ENCODE measurements at places on chromosomes 1 and 21.

- H3K4me3 ChIP-seq = no peak overlapping the region
- H3K27ac ChIP-seq = no peak overlapping the region
- H3K27me3 ChIP-seq = peaks cover 4% of the 10 kb centered on the region
- no peak for DNase-seq
These were observed 70.1 kb upstream of the NRIP1 start for GRCh38 chr21:15134701-15135470.

GRCh38 chr1:10693497-10694273 lies 102.8 kb downstream of the CASZ1 start:
- H3K27ac ChIP-seq = no peak overlapping the region
- H3K27me3 ChIP-seq = peaks cover 18% of the 10 kb centered on the region
- DNase-seq = peak; percentile 96
- H3K4me3 ChIP-seq = peak overlapping the region; percentile 77
- H3K4me1 ChIP-seq = peaks cover 7% of the 10 kb centered on the region
- no peaks in the 10 kb centered on the region for H3K36me3 ChIP-seq

- no peaks in the 10 kb centered on the region for H3K4me1 ChIP-seq
- no peak overlapping the region for H3K4me3 ChIP-seq
- DNase-seq = peak; percentile 63
- no peaks in the 10 kb centered on the region for H3K36me3 ChIP-seq
- no peak overlapping the region for H3K27ac ChIP-seq
- H3K27me3 ChIP-seq = peaks cover 36% of the 10 kb centered on the region
These were observed 1.3 kb downstream of the FOXE3 start for GRCh38 chr1:47417170-47418044.

GRCh38 chr1:115727706-115728249 lies 40.7 kb downstream of the CASQ2 start:
- H3K27me3 ChIP-seq = peaks cover 2% of the 10 kb centered on the region
- H3K4me3 ChIP-seq = no peak overlapping the region
- peak overlapping the region; percentile 40 for H3K27ac ChIP-seq
